ENCODE measurements at places on chromosomes 3 and 15.

- no peak for DNase-seq
Observed at GRCh38 chr15:47388299-47388698, 329.0 kb upstream of the SEMA6D start.

- DNase-seq = peak; percentile 79
Observed at GRCh38 chr3:132343018-132343612, 25.9 kb downstream of the ACP3 start.

DNA sequence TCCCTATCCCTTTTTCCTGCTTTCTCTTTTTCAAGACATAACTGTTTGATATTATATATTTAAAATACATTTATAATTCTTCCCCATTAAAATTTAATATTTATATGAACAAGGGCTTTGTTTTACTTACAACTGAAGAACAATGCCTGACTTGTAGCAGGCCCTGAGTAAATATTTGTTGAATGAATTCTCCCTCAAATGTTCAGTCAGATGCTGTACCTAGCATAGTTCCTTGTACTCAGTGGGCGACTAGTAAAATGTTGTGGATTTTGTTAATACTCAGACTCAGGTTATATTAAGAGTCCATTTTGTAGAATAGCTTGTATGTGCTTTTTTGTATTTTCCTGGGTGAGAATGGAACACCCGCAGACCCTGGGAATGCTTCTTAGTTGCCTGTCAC lies 69.1 kb downstream of the SEC22A start:
- no peak for DNase-seq

GRCh38 chr3:127004641-127005397 lies 21.9 kb downstream of the PLXNA1 start:
- DNase-seq = no peak

DNA sequence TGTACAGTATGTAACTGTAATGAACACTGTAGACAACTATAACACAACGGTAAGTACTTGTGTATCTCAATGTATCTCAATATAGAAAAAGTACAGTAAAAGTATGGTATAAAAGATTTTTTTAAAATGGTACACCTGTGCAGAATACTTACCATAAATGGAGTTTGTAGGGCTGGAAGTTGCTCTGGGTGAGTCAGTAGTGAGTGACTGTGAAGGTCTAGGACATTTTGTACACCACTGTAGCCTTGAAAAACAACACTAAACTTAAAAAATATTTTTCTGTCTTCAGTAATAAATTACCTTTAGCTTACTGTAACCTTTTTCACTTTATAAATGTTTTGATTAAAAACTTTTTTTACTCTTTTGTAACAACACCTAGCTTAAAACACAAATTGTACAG lies 142.9 kb downstream of the ATG7 start:
- no peak for DNase-seq

DNA sequence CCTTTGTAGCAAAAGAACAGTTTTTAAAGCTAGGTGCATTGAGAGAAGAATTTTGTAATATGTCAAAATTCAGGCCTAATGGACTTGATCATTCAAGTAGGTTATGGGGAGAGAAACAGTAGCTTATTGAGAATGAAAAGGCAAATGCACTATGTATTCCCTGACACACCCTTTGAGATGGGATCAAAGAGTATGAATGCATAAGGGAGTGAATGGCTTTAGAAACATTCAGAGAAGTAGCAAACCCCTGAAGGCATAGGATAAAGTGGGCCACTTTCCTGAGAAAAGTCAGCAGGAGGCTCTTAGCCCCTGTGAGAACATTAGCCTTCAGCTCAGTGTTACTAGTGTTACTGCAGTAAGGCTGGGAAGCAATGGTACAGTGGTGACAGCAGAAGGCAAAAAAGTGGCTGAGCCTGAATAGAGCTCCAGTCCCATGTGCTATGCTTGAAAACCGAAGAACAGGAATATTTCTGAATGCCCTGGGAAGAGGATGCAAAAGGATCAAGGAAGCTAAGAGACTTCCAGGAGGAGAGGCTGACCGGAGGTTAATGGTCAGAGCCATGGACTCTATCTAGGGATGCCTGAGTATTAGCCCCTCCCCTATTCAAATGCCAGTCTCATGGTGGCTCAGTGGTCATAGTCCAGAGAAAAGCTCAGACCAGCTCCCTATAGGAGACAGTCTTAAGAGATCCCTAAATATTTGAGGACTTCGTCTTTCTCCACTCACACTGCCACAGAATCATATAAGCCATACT lies 218.2 kb upstream of the SGO1 start:
- no peak for DNase-seq

DNA sequence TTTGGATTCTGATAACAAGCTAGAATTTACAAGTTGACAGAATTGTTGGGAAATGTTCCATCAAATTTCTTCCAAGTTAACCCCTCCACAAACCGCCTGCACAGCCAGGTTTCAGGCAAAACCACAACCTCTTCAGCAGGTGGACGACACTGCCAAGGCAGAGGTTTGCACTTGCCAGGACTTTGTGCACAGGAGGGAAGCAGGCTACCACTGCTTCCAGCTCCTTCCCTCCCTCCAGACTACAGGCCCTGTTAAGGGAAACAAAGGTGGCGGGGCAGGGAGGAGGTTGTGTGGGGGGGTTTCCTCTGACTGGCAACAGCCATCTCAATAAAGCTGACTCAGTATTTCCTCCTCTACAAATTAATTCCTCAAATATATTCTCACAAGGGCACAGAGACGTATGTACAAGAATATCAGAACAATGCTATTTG lies 42.2 kb downstream of the TBC1D2B start:
- peak; percentile 57 for DNase-seq

- DNase-seq = no peak
Observed at GRCh38 chr3:132637590-132637989, 22.0 kb downstream of the ACAD11 start.

DNA sequence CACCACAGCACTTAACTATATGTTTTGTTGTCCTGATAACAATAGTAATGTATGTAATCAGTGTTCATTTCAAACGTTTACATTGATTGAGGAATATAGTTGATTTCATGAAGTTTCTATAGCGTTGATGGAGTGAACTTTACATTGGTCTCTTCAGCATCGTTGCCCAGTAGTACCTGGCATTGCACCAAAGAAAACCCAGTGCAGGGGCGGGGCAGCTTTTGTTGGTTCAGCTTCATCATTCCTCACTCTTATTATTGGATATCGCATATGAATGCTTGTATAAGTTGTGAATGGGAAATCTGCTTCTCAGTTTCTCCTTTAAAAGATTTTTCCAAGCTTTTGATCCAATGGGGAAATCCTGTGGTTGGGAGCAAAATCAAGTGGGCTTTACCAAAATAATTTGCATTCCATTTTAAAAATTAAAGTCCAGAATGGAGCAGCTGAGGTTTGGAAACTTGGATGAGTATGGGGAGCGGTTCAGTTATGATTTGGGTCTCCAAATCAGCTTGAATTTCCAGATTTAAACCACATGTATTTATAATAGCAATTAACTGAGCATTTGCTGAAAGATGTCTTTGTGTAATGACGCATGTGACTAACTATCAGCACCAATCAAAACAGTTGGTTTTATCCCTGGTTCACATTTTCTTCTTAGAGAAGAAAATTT lies 213.7 kb downstream of the ALCAM start:
- no peak for DNase-seq

- no peak for DNase-seq
Observed at GRCh38 chr3:14324224-14324944, 78.0 kb upstream of the SLC6A6 start.

DNA sequence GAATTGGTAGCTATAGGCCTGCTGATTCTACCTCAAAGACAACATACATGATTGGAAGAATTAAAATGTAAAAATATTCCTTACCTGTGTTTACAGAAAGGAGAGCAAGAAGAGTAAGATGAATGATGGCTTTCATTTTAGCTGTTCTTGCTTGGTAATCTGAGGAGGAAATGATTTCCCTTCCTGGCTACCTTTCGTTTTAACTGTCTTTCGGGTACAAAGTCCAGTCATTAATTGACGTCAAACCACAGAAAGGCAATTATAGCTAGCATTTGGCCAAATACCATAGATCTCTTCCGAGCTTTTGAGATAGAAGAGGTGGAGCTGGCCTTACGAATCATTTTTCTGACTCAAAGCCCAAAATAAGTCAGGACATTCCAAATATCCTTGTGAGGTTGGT lies at the start of gene MUC13:
Gene MUC13, minus strand, starts transcription at position 175 of the 400 bp plus-strand sequence. Its CDS starts 39 bp downstream, at position 136.
- no peak for DNase-seq

DNA sequence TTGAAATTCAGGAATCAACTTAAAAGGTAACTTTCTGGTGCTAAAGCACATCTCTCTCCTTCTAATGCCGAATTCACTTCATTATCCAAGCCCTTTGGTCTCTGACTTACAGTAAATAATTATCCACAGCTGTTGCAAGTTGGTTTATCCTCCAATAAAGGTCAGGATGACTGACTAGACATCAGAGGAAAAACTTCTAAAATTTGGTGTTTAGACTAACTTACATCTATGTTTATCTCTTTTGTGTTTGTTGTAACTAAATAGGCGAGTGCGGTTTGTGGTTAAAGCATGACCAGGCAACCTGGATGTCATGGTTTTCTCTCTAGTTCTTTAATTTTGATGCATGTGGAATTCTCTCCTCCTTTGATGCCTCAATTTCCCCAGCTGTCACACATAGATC lies 237.4 kb upstream of the LRTM1 start:
- DNase-seq = no peak

DNA sequence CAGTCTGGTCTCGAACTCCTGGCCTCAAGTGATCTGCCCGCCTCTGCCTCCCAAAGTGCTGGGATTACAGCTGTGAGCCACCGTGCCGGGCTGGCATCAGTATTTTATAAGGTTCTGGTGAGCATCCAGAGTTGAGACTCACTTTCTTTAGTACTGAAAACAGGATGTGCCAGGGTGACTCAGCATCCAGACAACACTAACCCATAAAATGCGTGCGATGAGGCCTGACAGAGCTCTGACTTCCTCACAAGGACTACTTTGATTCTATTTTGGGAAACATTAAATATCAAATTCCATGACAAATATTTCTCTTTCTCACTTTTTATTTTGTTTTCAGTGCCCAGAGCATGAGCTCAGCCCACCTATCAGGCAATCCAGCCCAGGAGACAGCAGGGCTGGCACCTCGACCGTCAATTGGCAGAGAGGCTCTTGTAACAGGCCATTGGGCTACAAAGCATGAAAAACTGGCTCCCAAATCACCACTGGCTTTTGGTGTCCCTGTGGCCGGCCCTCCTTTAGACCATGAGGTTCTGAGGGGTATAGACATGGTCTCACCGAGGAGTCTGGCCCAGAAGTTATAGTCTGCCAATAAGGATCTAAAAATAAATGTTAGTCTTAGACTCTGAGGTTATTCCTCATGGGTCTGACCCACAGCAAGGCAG lies 75.0 kb downstream of the FEM1B start:
- peak; percentile 93 for DNase-seq

- no peak for DNase-seq
Observed at GRCh38 chr3:187292631-187293515, 1.3 kb upstream of the MASP1 start.

GRCh38 chr15:62862717-62863116 lies 179.8 kb upstream of the TPM1 start:
- DNase-seq = no peak
